ENCODE measurements at places on chromosomes 3 and 15.

DNA sequence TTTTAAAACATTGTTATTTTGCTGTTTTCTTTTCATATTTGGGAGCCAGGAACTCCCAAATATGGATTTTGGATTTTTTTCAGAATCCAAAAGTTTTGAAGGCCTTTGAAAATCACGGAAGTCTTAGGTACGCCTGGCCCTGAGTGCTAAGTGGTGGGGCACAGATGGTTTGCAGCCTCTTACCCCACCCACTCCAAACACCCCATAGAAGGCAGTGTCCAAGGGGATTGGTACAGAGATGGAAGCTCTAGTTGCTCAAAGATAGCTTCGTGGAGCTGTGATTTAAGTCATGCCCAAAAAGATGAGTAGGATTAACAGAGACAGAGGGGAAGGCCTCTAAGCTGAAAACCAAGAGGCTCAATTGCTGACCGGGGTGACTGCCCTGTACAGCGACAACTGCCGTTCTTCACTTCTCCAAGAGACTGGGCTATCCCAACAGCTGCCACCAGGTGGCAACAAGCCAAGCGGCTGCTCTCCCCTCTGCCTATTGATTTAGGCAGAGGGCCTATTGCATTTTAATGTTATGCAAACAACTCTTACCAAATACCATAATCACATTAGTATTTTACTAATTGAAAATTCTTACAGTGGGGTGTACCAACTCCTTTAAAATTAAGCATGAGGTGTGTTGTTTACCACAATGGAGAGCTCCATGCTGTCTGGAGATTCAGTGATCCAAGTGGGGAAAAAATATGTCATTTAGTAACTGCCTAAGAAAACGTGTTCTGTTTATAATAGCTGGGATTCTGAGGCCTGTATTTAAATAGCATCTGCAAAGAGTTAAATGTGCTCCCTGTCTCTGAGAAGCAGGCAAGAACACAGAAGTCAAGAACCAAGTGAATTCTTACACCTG is 64.0 kb upstream of the C15orf61 start:
- DNase-seq = peak; percentile 64

DNA sequence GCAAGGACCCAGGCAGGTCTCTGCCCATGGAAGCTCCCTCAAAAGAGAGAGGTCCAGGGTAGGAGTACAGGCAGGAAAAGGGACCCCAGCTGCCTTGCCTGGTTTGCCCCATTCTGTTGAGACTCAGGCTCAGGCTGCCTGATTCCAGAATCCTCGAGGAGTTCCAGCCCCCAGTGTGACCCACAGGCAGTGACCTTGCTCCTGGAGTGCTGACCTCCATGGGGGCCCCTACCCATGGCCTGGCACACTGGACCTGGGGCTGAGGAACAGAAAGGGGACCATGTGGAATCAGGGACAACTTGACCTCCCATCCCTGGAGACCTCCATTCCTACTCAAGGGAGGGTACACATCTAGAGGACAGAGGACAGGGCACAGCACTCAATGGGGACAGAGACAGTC is 3.4 kb upstream of the SEMA3B start:
- DNase-seq = no peak

DNA sequence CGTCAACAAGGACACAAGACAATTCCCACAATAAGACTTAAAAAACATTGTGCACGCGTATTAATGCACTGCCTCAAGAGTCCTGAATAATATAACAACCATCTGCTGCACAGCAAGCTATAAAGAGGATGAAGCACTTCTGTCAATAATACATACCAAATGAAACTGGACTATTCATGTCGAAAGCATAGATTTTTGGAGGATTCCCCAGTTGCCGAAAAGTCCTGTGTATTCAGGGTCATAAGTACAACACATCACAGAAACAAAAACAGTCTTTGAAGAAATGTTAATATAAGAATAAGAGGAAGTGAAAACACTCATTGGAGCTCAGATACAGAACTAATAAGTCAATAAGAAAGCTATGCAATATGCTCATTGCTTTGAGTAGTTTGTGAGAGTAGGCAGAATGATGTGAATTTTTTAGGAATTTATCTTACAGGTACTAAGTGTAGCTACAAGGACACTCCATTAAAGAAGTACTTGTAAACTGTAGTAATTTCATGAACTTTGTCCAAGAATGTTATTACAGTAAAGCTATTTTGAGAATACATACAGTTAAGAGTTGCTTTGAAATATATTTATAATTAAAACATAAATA is 31.6 kb downstream of the CBLB start:
- DNase-seq = no peak

- no peak for DNase-seq
Observed at GRCh38 chr15:48002767-48003166, 118.0 kb upstream of the SLC24A5 start.

DNA sequence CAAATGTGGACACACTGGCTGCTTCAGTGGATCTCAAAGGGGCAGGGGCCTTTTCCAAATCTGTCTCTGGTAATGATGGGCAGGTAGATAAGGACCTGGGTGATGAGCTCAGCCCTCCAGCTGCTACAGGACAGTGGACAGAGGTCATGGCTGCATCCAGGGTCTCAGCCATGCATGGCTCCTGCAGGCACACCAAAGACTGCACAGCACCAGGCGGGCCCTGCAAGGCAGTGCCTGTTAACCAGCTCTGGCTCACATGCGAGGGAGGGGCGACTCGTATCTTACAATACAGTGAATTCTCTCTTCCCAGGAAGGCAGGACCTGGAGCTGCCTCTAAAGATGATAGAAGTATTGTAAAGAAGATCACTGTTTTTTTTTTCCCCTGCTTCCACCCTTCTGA is 58.7 kb downstream of the OXNAD1 start:
- DNase-seq = no peak

DNA sequence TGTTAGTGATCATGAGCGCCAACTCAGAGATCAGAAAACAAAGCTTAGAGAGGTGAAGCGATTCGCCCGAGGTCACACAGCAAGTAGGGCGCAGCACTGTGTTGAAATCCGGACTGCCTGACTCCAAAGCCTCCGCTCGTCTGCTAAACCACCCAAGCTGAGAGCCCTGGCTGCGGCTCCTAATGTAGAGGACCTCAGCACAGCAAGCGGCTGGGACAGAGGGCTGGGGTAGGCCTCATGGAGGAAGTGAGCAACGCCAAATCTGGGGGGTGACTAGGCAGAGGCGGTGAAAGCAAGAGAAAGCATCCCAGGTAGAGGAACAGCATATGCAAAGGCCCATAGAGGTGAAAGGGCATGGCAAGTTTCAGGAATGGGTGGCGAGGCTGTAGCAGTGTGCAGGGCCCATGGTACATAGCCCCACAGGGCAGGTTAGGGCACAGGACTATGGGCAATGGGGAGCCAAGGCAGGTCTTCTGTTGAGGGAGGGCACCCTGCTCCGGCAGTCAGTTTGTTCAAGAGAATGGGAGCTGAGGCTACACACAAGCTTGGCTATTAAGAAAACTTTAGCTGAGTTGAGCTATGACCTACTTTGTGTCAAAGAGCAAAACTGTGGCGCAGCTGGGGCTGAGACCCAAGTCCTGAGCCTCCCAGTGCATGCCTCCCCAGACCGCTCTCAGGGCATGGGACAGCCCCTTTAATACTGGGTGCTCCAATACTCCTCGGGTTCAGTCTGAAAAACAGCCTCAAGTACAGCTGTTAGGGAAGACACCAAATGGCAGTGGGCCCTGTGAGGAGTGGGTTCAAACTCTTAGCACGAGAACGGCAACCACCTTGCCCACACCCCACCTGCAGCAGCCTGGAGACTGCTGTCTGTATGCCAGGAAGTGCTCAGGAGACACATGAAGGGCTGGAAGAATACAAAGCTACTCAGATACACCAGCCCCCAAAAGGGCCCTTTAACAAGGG is 988 bp upstream of the CFAP92 start:
- no peak for DNase-seq

DNA sequence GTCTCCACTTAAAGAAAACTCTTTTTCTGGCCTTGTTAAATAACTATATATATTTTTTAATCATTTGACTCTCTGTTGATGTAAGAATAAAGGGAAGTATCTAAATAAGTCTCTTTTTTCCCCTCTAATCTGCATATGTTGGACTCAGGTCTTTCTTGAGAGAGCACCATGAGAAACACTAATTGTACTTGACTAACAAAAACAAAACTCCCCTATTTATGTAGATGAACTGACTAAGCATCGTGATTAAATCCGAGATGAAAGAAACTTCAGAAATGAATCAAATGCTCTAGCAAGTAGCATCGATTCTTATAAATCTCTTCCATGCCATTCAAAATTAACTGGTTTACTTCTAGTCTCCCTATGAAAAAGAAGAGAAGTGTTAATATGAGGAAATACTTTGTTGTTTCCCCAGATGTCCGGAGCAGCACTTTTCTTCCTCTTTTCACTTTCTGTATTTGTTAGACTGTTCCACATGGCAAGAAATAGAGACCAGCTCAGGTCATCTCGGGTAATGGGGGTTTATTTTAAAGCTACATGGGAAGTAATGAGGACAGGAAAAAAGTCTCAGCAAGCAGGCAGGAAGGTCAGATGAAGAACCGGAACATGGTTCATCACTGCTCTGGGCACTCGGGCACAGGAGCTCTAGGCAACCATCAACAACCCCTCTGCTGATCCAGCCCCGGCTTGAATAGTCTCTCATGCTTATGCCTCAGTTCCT is 288.3 kb downstream of the CNTN6 start:
- DNase-seq = no peak

- no peak for DNase-seq
Observed at GRCh38 chr3:67463656-67464055, 190.8 kb downstream of the SUCLG2 start.

- DNase-seq = no peak
Observed at GRCh38 chr3:183879243-183879642, 5.4 kb downstream of the PARL start.

All from T-helper 1 cell (primary cell).